Central memory CD4-positive, alpha-beta T cell (primary cell): ENCODE measurements at places on chromosomes 6 and 20.

GRCh38 chr6:22682979-22683378 lies 113.6 kb downstream of the HDGFL1 start:
- DNase-seq: no peak

GRCh38 chr20:50335105-50335504 lies 144.5 kb downstream of the CEBPB start:
- no peak for DNase-seq

DNA sequence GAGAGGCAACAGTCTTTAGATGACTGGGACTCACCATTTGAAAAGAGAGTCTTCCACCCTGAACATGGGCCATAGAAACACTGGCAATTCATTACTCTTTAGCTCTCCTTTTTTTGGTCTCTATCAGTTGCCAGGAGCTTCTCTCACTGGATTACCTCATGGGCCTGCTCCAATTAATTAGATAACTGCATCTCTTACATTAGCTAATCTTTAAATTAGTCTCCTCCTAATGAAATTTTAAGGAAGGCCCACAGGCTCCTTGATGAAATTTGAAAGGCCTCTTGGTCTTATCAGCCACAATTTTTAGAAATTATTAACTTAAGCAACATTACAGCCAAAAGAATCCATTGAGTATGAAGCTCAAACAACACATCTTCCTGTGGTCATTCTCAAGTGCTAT lies 184.4 kb downstream of the UNC5CL start:
- no peak for DNase-seq

GRCh38 chr6:82415820-82416219 lies 52.2 kb downstream of the TPBG start:
- DNase-seq: no peak

DNA sequence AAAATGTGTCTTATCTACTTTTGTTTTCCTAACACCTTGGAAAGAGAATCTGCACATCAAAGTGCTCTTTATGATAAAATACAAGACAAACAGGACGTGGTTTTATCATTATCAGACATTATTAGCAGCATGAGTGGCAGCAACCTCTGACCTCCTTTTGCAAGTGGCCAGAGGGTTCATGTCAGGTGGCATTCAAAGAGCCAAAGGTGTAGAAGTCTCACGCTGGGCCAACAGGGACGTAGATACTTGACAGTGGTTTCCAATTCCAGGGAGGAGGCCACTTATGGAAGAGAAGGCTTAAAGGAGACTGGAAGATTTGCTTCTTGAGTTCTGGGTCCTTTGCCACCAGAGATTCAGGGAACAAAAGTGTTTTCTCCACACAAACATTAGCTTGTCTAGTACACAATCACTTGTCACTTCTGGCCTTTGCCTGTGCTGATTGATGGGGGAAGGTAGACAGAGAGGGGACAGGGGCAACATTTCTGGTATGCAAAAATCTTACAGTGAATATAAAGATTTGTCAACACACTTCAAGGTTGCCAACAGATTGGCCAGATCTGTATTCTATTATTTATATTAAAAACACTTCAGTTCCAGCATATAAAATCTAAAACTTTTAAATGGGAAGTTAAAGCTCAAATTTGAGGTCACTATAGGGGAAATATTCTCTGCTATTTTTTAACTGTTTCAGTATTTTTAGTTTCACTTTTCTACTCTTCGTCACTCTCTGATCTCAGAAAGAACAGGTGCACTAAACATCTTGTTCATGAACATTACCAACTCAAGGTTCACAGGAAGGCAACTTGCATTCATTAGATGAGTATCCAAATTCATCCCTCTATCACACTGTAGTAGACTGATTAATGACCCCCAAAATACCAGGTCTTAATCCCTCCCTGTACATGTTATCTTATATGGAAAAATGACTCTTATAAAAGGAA lies 52.1 kb upstream of the FBXO30 start:
- no peak for DNase-seq

DNA sequence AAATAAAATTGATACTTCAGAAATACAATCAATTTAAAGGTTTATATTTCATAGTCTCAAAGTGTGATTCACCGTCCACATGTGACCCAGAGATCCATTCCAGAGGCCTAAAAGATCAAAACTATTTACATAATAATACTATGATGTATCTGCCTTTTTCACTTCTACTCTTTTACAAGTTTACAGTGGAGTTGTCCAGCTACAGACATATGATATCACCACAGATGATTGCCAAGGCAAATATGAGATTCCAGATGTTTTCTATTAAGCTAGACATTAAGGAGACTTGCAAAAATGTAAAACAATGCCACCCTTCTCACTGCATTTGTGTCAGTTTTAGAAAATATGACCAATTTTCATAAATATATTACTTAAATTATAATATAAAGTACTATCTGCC lies 443.7 kb downstream of the GJA1 start:
- DNase-seq: no peak

- DNase-seq: no peak
Measured at GRCh38 chr20:60255415-60255814, 297.2 kb downstream of the CDH26 start.

DNA sequence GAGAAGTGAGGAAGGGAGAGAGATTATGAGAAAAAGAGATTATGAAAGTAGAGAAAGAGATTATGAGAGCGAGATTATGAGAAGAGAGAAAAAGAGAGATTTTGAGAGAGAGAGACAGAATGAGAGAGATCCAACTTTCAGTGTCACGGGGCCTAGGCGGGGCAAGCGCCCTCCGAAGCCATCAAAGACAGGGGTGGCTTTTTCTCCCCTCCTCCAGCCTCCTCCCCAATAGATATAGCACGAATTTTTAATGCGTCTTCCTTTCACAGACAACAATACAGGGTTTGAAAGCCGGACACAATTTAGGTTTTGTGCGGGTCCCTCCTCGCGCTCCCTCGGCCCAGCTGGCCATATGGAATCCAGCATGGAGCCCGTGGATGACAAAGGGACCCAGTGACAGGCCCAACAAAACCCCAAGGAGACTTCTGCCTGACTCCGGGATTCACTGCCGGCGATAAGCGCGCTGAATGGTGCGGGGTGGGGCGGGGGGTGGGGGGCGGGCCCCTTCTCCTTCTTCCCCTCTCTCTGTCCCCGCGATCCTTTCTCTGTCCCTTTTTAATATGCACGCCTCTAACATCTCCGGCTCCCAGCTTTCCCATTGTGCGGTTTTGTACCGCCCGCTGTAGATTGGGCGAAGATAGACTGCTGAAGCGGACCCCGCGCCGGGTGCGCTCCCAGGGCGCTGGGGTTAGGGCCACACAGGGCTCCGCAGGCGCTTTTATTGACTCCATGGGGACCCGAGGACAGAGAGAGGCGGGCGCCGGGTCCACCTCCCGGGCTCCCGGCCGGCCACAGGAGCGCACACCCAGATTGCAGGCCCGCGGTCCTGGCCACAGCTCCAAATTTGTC lies 5.4 kb downstream of the NKX2-2 start:
- no peak for DNase-seq

DNA sequence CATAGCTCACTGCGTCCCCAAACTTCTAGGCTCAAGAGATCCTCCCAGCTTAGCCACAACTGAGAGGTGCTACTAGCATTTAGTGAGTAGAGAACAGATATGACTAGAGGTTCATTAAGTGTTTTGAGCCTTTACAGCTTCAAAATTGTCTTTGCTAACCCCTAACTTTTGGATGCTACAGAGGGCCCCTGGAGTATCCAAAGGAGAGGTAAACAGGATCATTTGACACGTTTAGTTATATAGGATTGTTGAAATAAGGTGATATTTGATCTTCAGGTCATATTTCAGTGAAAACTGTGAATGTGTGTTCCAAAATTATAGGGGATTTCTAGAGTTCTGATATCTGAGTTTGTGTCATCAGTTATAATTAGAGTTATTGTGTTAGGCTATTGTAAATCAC lies 19.2 kb upstream of the HFE start:
- no peak for DNase-seq

GRCh38 chr6:43078691-43079090 lies 2.6 kb downstream of the PTK7 start:
- no peak for DNase-seq

- no peak for DNase-seq
Measured at GRCh38 chr6:136628996-136629395, 78.8 kb upstream of the MAP7 start.

GRCh38 chr20:62924442-62925075 lies 1.7 kb downstream of the DIDO1 start:
- DNase-seq: no peak

GRCh38 chr20:17732907-17733521 lies 33.2 kb downstream of the BANF2 start:
- DNase-seq: no peak

- no peak for DNase-seq
Measured at GRCh38 chr6:166910601-166911000, 45.7 kb downstream of the RNASET2 start.

- no peak for DNase-seq
Measured at GRCh38 chr6:168138436-168138835, 59.4 kb upstream of the FRMD1 start.

- DNase-seq: no peak
Measured at GRCh38 chr6:106586815-106587415, 42.4 kb downstream of the RTN4IP1 start.

- DNase-seq: no peak
Measured at GRCh38 chr20:61846074-61846473, 219.6 kb downstream of the TAF4 start.

GRCh38 chr20:2652724-2653555 lies 508 bp downstream of the NOP56 start:
- no peak for DNase-seq

DNA sequence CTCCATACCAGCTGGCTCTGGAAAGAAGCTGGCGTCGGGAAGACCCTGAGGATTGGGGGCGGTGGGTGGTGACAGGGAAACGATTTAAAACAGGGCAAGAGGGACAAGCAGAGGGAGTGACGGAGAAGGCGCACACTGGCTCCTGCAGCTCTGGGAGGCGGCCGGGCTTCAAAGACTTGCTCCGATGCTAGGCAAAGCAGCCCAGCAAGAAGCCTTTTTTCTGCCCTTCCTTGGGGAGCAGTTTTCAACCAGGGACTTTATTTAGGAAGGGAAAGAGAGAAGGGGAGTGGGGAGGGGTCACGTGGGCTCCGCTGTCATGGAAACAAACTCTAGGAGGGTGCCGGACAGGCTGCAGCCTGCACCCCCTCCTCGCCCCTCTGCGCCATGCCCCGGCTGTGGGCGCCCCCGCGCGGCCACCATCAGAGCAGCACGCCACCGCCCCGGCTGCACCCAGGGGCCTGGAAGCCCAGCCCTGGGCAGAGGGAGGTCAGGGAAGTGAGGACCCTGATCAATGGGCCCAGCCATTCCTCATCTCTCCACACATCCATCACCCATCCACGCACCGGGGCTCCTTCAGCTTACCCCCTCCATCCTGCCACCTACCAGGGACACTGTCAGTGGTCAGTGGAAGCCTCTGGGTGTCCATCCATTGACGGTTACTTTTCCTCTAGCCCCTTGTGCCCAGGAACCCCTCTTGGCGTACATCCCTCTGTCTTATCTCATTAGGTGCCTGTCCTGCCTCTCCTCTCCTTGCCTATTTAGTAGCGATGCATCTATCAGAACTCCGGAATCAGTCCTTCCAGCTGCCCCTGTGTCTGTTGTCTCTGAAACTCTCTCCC lies 66.6 kb upstream of the CCDC167 start:
- DNase-seq: peak; percentile 59

DNA sequence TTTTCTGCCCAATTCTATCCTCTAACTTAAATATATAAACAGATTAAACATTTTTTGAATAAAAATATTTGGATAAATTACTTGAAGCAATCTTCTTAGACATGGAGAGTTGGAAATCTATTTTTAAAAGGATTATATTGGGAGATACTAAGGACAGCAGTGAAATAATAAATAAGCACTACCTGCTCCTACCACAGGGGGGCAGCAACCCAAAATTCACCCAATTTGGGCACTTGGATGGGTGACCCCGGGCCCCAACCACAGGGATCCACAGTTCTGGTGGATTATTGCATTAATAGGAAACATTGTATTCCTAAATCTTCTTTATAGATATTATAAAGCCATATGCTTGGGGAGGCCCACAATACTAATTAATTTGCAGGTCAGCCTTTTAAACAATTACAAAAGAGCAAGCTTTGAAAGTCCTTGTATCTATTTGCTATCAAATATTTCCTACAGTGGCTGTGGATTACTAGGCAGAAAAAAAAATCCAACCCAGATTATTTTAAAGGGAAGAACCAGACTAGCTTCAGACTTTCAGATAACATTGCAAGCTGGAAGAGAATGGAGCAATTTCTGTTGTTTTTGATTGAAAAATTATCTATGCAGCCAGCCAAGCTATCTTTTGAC lies 66.4 kb upstream of the PDE10A start:
- no peak for DNase-seq

GRCh38 chr6:44800784-44801592 lies 413.5 kb downstream of the CDC5L start:
- no peak for DNase-seq

GRCh38 chr20:53679597-53680309 lies 86.1 kb upstream of the ZNF217 start:
- no peak for DNase-seq

- DNase-seq: no peak
Measured at GRCh38 chr6:154593122-154593521, 82.6 kb upstream of the CNKSR3 start.

- no peak for DNase-seq
Measured at GRCh38 chr20:46541229-46541935, 9.1 kb downstream of the OCSTAMP start.

- DNase-seq: no peak
Measured at GRCh38 chr20:42350521-42350920, 732.3 kb upstream of the CHD6 start.

GRCh38 chr6:139153855-139154254 lies 19.0 kb downstream of the HECA start:
- DNase-seq: no peak

DNA sequence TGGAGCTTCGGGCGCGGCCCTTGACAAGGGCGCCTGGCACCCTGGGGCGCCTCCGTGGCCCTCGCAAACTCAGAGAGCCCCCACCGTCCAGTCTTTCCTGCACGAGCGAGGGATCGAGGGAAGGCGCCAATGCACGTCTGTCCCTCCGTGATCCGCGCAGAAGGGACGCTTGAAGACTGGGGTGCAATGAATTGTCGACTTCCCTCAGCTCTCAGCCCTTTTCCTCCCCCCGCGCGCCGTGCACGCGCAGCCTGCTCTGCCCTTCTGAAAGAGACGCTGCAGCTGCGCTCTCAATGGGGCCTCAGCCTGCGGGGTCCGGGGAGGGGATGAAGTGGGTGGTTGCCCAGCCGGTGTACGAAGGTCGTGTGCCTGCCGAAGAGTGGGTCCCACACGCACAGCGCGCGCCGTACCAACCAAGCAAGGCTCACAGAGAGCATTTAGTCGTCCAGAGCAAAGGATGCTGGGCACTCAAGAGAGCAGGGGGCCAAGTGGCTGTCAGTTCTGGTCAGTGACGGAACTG lies 5.5 kb upstream of the SOX4 start:
- DNase-seq: peak; percentile 17
